Activated CD4-positive, alpha-beta T cell treated with anti-CD3 and anti-CD28 coated beads, Interleukin-2, amount 50 U/mL, for 1 hour (primary cell): ENCODE measurements at places on chromosomes 7 and 10.

- no peak for DNase-seq
Observed at GRCh38 chr7:64666663-64667050, 724 bp downstream of the ZNF107 start.

DNA sequence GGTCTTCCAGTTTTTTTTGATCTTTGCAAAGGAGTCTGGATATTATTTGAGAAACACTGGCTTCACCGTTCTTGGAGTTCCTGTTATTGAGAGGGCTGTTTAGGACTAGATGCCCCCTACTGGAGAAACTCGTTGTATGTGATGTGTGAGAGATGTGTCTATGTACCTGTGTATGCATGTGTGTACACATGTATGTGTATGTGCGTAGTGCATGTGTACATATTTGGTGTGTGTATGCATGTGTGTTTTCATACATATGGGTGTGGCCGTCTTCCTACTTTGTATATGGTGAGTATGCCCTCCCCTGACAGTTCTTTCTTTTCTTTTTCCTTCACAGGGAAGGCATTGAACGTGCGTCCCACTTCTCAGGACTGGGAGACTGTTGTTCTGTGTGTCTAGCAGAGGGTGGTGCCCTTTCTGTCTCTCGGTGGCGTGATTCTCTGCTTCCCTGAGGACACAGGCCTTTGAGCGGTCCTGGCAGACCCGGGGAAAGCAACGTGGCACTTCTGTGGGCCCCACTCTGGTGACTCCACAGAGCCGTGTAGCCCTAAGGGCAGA, 3.0 kb upstream of the CALHM3 start:
- DNase-seq = no peak

- no peak for DNase-seq
Observed at GRCh38 chr10:20623546-20623945, 273.6 kb downstream of the NEBL start.

GRCh38 chr10:99859585-99859984, 77.1 kb downstream of the ABCC2 start:
- no peak for DNase-seq

- DNase-seq = no peak
Observed at GRCh38 chr7:7746458-7746857, 28.1 kb upstream of the RPA3 start.

- no peak for DNase-seq
Observed at GRCh38 chr10:124196659-124197058, 103.3 kb upstream of the CHST15 start.

DNA sequence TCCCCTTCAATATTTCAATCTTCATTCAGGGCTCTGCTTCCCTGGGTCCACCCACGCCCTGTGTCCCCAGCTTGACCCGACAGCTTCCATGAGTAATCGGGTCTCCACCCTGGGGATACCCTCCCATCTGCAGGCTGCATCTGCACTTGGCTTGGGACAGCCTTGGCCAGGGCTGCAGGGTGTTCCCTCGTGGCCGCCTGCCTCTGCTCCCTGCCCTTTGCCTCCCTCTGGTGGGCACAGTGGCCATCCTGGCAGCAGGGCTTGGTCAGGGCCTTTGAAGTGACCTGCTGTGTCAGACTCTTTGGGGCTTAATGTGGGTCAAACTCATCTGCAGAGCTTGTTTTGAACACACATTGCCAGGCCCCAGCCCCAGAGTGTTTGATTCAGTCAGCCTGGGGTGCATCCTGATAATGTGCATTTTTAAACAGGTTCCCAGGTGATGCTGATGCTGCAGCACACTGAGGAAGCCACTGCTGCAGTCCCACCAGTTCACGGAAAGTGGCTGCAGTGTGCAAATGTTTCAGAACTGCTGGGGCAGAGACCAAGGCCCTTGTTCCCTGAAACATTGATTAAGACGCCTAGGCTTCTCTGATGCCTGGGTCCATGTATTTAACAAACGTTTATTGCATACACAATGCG, 80.7 kb upstream of the SEC61G start:
- no peak for DNase-seq

DNA sequence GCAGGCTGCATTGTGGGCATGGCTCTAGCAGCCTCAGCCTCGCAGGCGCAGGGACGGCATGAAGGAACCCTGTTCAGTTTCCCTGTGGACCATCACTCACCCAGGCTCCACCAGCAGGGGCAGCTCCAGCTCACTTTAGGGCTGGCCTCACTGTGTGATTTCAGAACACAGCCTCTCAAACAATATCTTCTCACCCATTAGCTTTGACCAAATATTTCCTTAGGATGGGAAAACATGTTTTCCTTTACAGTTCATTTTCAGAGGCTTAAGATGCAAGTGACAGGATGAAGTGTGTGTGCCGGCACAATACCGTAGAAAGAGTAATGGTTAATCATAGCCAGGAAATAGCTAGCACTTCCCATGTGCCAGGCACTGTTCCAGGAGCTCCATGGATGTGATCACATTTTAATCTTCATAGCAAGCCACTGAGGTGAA, 58.2 kb downstream of the LANCL2 start:
- no peak for DNase-seq
